ENCODE measurements at places on chromosomes 16 and 17.

GRCh38 chr17:15490634-15491261 lies 23.3 kb upstream of the CDRT4 start:
- no peak for DNase-seq

DNA sequence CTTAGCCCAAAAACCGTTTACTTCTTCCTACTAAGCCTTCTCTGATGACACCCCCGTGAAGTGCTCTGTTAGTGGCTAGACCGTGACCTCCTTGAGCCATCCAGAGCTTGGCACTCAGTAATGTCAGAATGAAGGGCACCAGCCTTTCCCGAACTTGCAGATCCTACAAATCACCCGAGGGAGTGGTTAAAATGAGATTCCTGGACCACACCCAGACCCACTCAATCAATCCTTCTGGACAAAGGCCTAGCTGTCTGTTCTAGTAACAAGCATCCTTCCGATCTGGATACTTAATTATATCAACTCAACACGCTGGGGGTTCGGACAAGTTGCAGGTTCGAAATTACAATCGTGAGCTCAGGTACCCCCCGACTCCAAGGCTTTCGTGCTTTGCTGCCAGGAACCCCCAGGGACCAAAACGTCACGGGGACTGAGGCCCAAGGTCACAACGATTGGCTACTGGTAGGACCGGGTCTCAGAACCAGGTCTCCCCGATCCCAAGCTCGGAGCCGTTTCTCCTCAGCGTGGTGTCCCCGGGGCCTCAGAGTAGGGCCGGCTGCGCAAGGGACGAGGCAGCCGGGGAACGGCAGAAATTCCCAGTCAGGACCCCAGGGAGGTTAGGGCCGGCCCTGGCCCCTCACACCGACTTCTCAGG lies 527 bp downstream of the CIAPIN1 start:
- no peak for DNase-seq

- DNase-seq = no peak
Measured at GRCh38 chr17:73478334-73478733, 165.9 kb downstream of the SDK2 start.

GRCh38 chr17:11948789-11949188 lies 48.5 kb downstream of the ZNF18 start:
- DNase-seq = no peak

GRCh38 chr17:57599271-57600045 lies 145.6 kb downstream of the CCDC182 start:
- no peak for DNase-seq
